ENCODE measurements at places on chromosomes 2 and 18.
A peak's percentile ranks its signal among the peaks of the same experiment; 100 is the strongest.

- ATAC-seq: peak; percentile 56
These were observed 67.7 kb downstream of the SEPTIN10 start for GRCh38 chr2:109545828-109546713.

DNA sequence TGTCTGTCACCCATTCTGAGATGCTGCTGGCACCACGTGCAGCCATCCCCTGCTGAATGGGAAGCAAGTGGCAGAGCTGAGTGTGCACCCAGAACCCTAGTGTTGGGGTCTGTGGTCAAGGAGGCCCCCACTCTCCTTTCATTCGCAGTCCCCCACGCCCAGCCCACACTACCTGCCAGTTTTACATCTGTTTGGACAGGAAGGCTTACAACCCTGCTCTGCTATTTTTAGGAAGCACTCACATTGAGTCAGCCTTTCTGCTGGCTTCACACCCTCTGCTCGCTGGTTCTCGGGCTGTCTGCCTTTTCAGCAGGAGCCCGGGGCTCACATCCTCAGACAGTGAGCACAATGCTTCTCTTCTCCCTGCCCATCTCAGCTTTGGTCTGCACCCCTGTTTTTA is 10.7 kb upstream of the ADCY3 start:
- no peak for ATAC-seq

- no peak for ATAC-seq
These were observed 70.8 kb upstream of the CTAGE1 start for GRCh38 chr18:22488554-22488953.

- no peak for ATAC-seq
These were observed 85.5 kb downstream of the NFATC1 start for GRCh38 chr18:79481046-79481790.

- ATAC-seq: peak; percentile 28
These were observed 722 bp downstream of the MAP4K4 start for GRCh38 chr2:101698014-101698843.

DNA sequence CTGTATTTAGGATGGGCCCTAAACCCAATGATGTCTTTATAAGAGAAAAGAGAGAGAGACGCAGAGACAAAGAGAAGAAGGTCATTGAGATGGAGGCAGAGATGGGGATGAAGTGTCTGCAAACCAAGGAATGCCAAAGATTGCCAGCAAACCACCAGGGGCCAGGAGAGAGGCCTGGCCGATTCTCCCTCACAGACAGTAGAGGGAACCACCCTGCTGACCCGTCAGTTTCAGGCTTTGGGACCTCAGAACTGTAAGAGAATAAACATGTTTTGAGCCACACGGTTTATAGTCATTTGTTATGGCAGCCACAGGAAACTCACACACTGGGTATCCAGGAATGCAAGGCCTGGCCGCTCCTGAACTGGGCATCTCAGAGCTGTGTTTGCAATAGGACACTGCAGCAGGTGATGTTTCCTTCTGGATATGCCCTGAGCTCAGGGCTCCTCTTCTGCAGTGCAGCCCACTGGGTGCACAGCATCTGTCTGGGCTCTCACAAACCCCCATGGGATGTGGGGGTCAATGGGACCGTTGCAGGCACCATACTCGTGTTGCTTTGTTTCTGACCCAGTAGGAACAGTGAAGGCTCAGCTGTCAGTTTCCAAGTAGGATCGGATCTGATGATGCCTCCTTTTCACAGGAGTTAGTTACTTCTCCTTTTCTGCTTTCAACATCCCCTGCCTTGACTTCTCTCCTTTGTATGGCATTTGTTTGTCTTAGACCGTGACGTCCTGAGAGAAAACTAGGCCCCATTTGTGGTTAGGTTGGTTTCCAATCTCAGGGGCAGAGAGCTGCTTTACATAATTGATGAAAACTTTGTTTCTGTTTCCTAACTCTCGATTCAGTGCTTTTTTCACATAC is 20.8 kb downstream of the PTPN18 start:
- ATAC-seq: no peak

- no peak for ATAC-seq
These were observed 3.3 kb upstream of the ORC2 start for GRCh38 chr2:200966770-200967169.

DNA sequence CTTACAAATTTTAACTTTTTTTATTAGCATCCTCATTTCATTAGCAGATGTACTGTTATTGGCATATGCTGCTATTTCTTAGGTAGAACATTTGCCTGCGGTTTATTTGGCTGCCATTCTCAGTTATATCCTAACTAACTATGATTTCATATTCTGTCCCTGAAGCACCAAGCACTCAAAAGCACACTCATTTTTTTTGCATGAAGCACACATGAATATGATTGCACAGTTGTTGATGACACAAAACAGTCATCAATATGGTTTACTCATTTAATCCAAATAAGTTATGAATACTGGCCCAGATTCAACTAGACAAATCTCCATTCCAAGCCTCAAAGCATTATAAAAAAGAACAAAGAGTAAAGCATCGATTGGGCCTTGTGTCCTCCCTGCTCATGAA is 129.4 kb upstream of the CNTNAP5 start:
- ATAC-seq: no peak

DNA sequence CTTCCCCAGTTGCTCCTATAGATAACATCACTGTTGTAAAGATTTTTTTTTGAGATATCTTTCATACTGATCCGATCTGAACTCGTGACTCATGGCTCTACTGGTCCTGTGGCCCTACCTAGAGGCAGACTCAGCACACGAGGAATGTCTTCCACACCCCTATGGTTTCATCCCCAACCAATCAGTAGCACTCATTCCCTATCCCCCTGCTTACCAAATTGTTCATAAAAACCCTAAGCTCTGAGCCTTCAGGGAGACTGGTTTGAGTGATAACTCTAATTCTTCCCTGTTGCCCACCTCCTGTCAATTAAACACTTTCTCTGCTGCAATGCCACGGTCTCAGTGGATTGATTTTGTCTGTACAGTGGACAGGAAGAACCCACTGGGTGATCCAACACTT is 4.2 kb upstream of the SAP130 start:
- no peak for ATAC-seq

DNA sequence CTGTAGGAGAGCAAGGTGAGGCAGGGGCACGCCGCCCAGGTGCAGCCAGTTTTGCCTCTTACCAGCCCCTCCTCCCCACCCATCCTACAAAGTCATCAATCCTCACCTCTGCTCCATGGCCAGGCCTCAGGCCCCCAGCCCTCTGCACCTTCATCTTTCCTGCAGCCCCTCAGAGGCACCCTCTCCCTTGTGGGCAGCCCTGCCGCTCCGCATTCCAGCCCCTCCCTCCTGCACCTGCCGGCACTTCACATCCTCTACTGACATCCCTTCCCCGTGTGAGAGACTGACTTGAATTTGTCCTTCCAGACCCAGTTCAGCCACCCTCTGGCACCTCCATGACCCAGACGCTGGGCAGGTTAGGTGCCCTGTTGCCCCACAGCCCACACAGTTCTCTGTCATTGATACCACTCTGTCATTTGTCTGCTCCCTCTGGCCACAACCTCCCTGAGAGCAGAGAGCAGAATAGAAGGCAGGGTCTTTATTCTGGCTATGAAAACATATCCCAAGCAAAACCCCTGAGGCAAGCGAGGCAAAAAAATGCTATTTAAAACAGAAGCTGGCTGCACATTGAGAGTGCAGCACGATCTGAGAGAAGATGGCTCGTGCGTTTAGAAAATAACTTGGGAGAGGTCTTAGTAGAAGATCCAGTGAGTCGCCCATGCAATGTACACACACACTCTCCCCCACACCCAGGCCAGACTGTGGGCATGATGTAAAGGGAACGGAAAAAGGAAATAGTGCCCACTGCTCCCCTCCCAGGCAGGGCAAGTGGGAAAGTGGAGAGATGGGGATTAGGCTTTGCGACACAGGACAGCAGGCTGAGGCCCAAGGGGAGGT is 25.9 kb downstream of the SDC1 start:
- ATAC-seq: no peak

- ATAC-seq: no peak
These were observed 288.0 kb upstream of the TNP1 start for GRCh38 chr2:217147818-217148217.

DNA sequence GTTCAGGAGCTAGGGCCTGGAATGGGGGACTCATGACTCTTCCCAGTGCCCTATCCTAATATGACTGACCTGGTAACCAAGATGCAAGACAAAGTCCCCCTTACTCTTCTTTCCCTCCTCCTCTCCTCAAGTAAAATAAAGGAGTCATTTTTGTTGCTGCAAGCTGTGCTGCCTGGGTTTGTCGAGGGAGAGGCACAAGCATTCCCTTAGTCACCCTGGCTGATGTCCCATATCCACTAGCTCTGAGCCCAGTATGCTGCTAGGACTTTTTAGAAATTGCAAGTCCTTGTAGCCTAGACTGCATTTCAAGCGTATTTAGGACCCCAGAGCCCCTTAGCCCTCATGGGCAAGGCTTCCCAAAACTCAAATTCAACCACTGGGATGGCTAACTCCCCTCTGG is 338.5 kb upstream of the SETBP1 start:
- ATAC-seq: no peak

DNA sequence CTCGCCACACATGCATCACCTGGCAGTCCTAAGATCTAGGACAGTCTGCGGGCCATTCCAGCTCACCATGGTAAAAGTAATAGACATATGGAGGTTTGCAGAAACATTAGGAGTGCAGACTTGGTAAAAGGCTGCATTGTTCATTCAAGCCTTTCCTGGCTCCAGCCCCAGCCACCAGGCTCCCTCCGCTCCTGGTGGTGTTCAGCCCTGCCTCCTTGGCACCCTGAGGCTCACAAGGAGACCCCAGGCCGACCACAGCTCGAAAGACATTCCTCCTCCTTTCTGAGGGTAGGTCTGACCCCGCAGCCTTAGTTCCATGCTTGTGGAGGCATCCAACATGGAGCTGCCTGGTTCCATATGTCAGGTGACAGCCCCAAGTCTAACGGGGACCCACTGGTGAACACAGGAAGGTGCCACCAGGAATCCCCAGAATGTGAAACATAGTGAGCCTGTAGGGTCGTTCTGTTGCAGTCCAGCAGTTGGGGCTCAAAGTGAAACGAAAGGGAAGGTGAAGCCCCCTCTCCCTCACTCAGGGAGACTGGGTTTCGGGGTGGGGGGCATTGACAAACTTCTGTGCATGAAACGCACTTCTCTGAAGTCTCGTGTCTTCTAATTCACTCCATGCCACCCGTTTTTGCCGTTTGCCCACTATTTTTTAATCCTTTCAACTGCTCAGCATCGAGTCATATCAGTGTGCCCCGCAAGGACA is 5.0 kb upstream of the SP100 start:
- no peak for ATAC-seq

GRCh38 chr2:42494355-42495233 is 812 bp upstream of the KCNG3 start:
- ATAC-seq: peak; percentile 42

- ATAC-seq: no peak
These were observed 6.9 kb downstream of the RAB17 start for GRCh38 chr2:237583385-237584295.

GRCh38 chr18:59264121-59264571 is 9.1 kb downstream of the RAX start:
- no peak for ATAC-seq

DNA sequence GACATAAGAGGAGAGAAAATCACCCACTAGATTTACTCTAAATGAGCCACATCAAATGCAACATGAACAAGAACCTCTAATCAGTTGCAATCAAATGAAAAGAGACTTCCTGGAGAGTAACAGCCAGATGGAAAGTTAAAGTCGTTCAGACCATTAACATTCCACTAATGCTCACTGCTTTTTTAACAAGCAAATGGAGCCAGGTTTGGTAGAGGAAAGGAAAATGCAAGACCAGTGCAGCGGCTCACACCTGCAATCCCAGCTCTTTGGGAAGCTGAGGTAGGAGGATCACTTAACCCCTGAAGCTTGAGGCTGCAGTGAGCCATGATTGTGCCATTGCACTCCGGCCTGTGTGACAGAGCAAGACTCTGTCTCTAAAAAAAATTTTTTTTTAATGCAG is 48.5 kb downstream of the CACNB4 start:
- no peak for ATAC-seq

- ATAC-seq: no peak
These were observed 3.7 kb upstream of the ZNF638 start for GRCh38 chr2:71327916-71328315.

DNA sequence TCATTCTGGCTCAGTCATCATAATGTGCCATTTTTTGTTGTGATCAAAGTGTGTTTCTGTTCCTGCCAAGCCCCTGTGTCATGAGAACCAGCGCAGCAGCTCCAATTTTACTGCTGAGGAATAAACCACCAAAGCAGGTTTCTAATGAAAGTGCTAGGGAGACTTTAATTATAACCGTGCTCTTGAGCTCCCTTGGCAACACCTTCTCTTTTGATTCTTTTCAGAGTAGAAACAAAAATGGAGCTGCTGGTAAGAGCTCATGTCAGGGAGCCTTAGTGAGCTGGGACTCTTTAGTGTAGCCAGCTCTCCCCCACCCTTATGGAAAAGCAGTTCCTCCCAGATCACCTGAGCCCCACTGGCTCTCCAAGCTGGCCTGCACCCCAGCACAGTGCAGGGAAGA is 74.3 kb downstream of the LYPD1 start:
- ATAC-seq: no peak

DNA sequence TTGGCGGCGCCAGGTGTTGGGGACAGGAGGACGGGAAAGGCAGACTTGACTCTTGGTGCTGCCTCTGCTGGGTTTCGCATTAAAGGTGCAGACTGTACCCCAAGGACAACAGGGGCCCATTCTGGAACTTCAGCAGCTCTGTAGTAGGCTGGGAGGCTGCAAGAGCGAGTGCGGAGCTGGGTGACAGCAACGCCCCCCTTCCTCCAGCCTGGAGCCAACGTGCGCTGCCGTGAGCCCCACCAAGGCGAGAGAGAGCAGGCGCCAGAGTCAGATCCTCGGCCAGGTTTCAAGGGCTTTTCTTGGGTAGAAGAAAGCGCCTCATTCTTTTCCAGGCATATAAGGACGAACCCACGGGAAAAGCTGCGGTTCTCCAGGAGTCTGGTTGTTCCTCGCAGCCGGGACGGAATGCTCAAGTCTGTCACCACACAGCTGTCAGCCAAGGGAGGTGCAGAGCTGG is 1.9 kb downstream of the DOK6 start:
- ATAC-seq: peak; percentile 23

GRCh38 chr2:226423498-226423960 is 376.1 kb downstream of the IRS1 start:
- ATAC-seq: peak; percentile 62

DNA sequence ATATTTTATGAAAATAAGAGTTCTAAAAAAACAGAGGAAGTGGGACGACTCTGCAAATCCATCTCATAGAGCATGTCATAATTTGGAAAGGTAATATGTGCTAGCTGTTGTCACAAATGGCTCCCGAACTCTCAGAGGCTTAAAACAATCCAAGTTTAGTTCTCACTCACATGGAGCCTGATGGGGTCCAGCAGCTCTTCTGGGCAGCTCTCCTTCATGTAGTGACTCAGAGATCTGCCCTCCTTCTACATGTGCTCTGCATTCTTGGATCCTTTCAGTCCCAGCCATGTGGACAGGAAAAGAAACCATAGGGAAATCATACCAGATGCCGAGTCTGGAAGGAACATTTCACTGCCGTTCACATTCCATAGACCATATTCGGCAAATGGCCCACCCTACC is 180.1 kb upstream of the APCDD1 start:
- no peak for ATAC-seq

DNA sequence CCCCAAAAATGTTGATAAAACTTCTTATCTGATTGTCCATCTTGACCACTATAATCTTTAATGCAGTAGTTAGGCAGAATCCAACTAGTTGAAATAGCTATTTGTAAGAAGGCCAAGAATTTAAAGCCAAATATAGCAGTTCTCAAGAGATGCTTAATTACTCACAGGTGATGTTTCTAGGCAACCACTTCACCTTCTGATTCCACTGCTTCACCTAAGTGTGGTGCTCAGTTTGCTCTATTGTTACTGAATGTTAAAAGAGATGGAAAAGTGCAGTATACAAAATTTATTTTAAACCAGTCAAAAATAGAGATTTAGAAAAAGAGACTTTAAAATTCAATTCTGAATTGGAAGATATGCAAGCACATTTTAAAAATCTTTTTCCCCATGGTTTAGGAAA is 539.4 kb downstream of the ZNF804A start:
- no peak for ATAC-seq
